ENCODE measurements at places on chromosomes 6 and 20. TPM values are rescaled to one million over a fixed set of nuclear protein-coding genes. Genes with fewer than 3 reads are reported as not detected.

- no peaks in the 10 kb centered on the region for H3K27me3 ChIP-seq
- H3K27ac ChIP-seq: no peak overlapping the region
- H3K36me3 ChIP-seq: peaks cover 2% of the 10 kb centered on the region
Measured at GRCh38 chr6:30005482-30005881, 55.6 kb upstream of the POLR1H start.

DNA sequence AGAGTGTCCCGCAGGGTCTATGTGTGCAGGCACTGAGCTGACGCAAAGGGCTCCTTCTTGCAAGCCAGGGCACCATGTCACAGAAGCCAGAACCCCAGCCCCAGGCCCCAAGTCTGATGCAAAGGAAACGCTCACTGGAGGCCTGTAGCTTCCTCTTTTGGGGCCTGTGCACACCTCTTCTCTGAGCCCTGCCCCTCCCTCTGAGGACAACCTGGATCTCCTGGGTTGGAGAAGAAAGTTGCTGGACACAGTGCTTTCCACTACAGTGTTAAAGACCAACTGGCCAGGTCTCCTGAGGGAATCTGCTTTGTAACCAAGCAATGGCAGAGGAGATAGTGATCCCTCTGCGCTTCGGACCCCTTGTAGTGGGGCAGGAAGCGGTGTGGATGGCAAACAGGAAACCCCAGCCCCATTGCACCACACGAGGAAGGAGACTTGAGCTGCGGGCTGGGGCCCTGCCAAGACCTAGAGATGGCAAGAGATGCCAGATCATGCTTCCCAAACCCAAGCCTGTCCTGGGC, 90.0 kb downstream of the PRND start:
- no peaks in the 10 kb centered on the region for H3K4me1 ChIP-seq
- no peak overlapping the region for H3K4me3 ChIP-seq
- peaks cover 4% of the 10 kb centered on the region for H3K36me3 ChIP-seq
- H3K27me3 ChIP-seq: no peaks in the 10 kb centered on the region
- no peak for DNase-seq

- no peak for DNase-seq
- no peaks in the 10 kb centered on the region for H3K36me3 ChIP-seq
- no peak overlapping the region for H3K27ac ChIP-seq
Measured at GRCh38 chr6:28811873-28812272, 111.9 kb downstream of the TRIM27 start.

DNA sequence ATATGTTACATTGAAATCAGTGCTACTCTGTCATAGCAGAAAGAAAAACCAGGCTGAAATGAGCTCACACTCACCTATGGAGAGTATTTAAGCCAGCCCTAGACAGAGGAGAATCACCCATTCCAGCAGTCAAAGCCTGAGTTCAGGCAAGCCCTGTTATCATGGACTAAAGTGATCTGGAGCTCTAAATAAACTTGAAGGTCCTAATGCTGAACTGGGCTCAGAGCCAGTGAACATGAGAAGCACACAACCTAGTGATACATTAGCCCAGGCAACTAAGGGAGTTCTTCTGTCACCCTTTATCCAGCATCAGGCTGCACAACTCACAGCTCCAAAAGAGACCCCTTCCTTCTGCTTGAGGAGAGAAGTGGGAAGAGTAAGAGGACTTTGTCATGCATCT, 425.0 kb downstream of the COL12A1 start:
- H3K4me1 ChIP-seq: no peaks in the 10 kb centered on the region
- H3K4me3 ChIP-seq: no peak overlapping the region
- H3K27ac ChIP-seq: no peak overlapping the region
- H3K36me3 ChIP-seq: no peaks in the 10 kb centered on the region
- DNase-seq: no peak

DNA sequence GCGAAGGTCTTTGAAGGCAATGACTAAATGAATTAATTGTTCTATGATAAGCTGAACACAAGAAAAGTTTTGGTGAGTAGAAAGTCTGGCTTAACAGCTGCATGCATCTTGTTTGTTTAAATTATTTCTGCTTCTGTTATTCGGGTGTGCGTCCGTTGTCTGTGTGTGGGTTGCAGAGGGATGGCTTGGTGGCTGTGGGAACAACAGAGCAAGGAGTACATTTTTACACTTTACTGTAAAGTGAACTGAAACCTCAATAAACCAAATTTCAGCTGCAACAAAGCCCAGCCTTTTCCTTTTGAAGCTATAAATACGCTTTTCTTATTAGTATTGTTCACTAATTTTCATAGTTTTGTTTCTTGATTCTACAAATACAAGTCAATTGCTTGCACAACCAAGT, 3.5 kb upstream of the LAMP5 start:
- H3K27me3 ChIP-seq: peaks cover 72% of the 10 kb centered on the region
- no peak overlapping the region for H3K4me3 ChIP-seq
- DNase-seq: no peak
- H3K27ac ChIP-seq: no peak overlapping the region

DNA sequence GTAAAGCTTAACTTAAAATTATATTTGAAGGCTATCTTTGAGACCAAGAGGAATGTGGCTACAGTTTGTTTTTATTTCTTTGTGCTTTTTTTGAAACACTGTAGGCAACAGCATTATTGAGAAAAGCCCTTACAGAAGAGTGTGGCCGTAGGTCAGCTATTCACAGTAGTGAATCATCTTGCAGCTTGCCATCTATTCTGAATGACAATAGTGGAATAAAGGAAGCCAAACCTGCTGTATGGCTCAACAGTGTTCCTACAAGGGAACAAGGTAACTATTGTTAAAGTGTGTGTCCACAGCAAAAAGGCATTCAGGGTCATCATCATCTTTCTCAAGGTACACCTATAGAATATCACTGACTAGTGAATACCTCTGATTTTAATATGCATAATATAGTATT, 88.5 kb downstream of the KIZ start:
- no peak overlapping the region for H3K27ac ChIP-seq
- peaks cover 6% of the 10 kb centered on the region for H3K36me3 ChIP-seq
- no peaks in the 10 kb centered on the region for H3K27me3 ChIP-seq
- H3K4me3 ChIP-seq: no peak overlapping the region

- no peaks in the 10 kb centered on the region for H3K27me3 ChIP-seq
- no peak for DNase-seq
- peaks cover 4% of the 10 kb centered on the region for H3K4me1 ChIP-seq
- no peak overlapping the region for H3K27ac ChIP-seq
- H3K4me3 ChIP-seq: no peak overlapping the region
Measured at GRCh38 chr6:128446497-128446896, 73.9 kb downstream of the PTPRK start.

- no peaks in the 10 kb centered on the region for H3K4me1 ChIP-seq
- DNase-seq: no peak
- H3K27me3 ChIP-seq: peaks cover 2% of the 10 kb centered on the region
Measured at GRCh38 chr6:30543821-30544220, 12.5 kb downstream of the GNL1 start.

DNA sequence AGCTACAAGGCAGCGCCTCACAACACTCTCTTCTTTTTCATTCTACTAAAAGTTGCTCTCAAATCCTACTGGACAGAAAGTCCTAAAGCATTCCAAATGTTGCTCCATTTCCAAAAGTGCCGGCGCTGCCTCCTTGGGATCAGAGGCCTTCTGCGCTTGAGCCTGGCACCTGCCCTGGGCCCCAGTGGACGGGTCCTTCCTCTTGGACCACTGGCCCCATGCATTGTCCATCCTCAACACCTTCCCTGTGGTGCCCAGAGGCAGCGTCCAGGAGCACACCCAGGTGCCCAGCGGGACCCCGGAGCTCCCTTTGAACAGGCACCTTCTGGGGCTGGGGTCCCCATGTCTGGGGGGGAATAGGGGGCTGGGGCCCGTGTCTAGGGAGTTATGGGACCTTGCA, 205.2 kb downstream of the ERMARD start:
- H3K4me1 ChIP-seq: no peaks in the 10 kb centered on the region
- no peak overlapping the region for H3K4me3 ChIP-seq
- no peaks in the 10 kb centered on the region for H3K36me3 ChIP-seq
- no peak for DNase-seq
- peaks cover 8% of the 10 kb centered on the region for H3K27me3 ChIP-seq
- no peak overlapping the region for H3K27ac ChIP-seq

GRCh38 chr6:36345681-36346466, 9.2 kb upstream of the BNIP5 start:
- no peaks in the 10 kb centered on the region for H3K27me3 ChIP-seq
- no peak overlapping the region for H3K4me3 ChIP-seq
- no peaks in the 10 kb centered on the region for H3K36me3 ChIP-seq

GRCh38 chr6:37620519-37620918, 77.2 kb downstream of the MDGA1 start:
- no peaks in the 10 kb centered on the region for H3K27me3 ChIP-seq
- no peak overlapping the region for H3K27ac ChIP-seq
- no peaks in the 10 kb centered on the region for H3K36me3 ChIP-seq
- peaks cover 2% of the 10 kb centered on the region for H3K4me1 ChIP-seq

- H3K27ac ChIP-seq: no peak overlapping the region
- H3K4me1 ChIP-seq: no peaks in the 10 kb centered on the region
- no peak overlapping the region for H3K4me3 ChIP-seq
- no peaks in the 10 kb centered on the region for H3K36me3 ChIP-seq
- DNase-seq: no peak
Measured at GRCh38 chr6:110338820-110339470, 19.2 kb downstream of the METTL24 start.

- peak overlapping the region; percentile 47 for H3K4me3 ChIP-seq
- no peak overlapping the region for H3K27ac ChIP-seq
- peak; percentile 52 for DNase-seq
- no peaks in the 10 kb centered on the region for H3K36me3 ChIP-seq
Measured at GRCh38 chr6:1316489-1316971, 4.6 kb downstream of the FOXQ1 start.

- no peaks in the 10 kb centered on the region for H3K27me3 ChIP-seq
- H3K4me1 ChIP-seq: no peaks in the 10 kb centered on the region
- DNase-seq: no peak
- H3K36me3 ChIP-seq: no peaks in the 10 kb centered on the region
Measured at GRCh38 chr20:7897781-7898364, 42.4 kb downstream of the HAO1 start.

- H3K27ac ChIP-seq: no peak overlapping the region
- no peaks in the 10 kb centered on the region for H3K36me3 ChIP-seq
- H3K4me1 ChIP-seq: no peaks in the 10 kb centered on the region
- H3K4me3 ChIP-seq: no peak overlapping the region
- no peak for DNase-seq
- no peaks in the 10 kb centered on the region for H3K27me3 ChIP-seq
Measured at GRCh38 chr6:90068264-90068663, 174.0 kb downstream of the GJA10 start.

- no peak overlapping the region for H3K4me3 ChIP-seq
- no peak overlapping the region for H3K27ac ChIP-seq
- DNase-seq: no peak
- no peaks in the 10 kb centered on the region for H3K27me3 ChIP-seq
Measured at GRCh38 chr20:11076434-11077105, 402.8 kb upstream of the JAG1 start.

- H3K4me1 ChIP-seq: peaks cover 22% of the 10 kb centered on the region
- no peak overlapping the region for H3K27ac ChIP-seq
- no peak overlapping the region for H3K4me3 ChIP-seq
Measured at GRCh38 chr20:1375515-1375914, 17.3 kb downstream of the FKBP1A start.

DNA sequence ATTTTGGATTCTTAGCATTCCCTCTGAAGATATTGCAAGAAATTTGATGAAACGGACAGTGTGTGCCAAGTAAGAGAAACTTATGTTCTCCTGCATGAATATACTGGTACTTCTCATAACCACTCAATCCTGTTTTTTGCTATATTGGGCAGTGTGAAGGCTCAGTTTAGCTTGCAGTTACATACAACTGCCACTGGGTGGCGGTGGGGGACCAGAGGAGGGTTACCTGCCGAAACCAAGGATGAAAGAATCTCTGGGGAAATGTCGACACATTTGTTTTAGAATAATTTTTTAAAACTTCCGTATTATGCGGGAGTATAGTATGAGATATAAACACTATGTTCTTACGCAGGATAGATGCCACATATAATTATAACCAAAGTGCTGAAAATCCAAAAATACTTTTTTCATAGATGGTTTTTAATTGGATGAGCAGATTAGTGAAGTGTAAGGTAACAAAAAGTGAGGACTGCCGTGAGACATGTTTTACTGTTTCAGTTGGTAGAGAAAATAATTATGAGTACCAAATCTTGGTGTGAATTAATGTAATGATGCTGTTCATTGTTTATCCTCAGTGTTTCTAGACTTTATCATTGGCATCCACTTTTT, 9.7 kb downstream of the TRMT11 start:
- no peak overlapping the region for H3K4me3 ChIP-seq
- no peaks in the 10 kb centered on the region for H3K27me3 ChIP-seq
- H3K27ac ChIP-seq: no peak overlapping the region
- H3K4me1 ChIP-seq: peaks cover 8% of the 10 kb centered on the region

GRCh38 chr6:139829576-139829975, 455.1 kb upstream of the CITED2 start:
- H3K27me3 ChIP-seq: no peaks in the 10 kb centered on the region
- H3K4me3 ChIP-seq: no peak overlapping the region

GRCh38 chr6:145761584-145761983, 26.3 kb upstream of the EPM2A start:
- DNase-seq: no peak
- no peak overlapping the region for H3K4me3 ChIP-seq
- no peaks in the 10 kb centered on the region for H3K27me3 ChIP-seq
- no peak overlapping the region for H3K27ac ChIP-seq

The SRMS gene
- polyA plus RNA-seq: not detected

The C6orf141 gene
- not detected for polyA plus RNA-seq

The LY6G6D gene
- polyA plus RNA-seq: not detected

The CEP85L gene
- polyA plus RNA-seq: 0.27 TPM

The ATP9A gene
- 4.1 TPM for polyA plus RNA-seq

The MYMX gene
- polyA plus RNA-seq: 0.19 TPM
